Progenitor cell of endocrine pancreas (in vitro differentiated cells): ENCODE measurements at places on chromosomes 12 and 14.

- DNase-seq: no peak
Observed at GRCh38 chr14:92729634-92730358, 18.6 kb downstream of the LGMN start.

DNA sequence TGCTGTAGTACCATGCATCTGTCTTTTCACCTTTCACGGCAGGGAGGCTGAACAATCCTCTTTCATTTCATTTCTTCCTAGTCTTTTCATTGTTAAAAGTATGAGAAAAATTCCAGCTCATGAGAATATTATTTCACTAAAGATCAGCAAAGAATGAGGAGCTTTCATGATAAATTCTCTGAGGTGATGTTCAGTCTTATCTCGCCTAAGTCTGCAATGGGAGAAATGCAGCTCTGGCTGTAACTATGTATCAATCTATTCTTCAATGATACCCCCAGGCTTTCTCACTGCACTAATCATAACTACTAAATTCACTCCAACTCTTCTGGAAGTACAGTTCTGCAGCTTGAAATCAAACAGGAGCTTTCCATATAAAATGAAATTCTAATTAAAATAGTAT lies 15.7 kb downstream of the FOXG1 start:
- no peak for DNase-seq

- DNase-seq: no peak
Observed at GRCh38 chr12:101612160-101612916, 17.6 kb downstream of the MYBPC1 start.

DNA sequence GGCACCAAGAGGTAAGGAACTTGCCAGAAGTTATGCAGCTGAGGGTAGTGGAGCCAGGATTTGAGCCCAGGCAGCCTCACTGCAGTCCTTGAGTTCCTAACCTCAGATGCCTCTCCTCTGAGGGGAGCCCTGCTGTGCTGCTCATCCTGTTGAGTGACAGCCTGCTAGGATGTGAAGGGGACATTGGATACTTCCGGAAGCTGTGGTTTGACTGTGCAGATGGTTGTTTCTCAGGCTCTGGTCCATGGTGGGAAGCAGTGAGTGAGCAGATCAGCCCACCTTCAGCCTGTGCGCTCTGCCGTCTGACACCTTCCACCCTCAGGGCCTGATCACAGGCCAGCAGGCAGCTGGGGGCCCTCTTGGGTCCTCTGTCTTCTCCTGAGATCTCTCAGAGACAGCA lies 253.2 kb downstream of the CACNA1C start:
- DNase-seq: no peak

- DNase-seq: no peak
Observed at GRCh38 chr12:24328261-24328660, 378.8 kb upstream of the SOX5 start.
